ENCODE measurements at places on chromosomes 11 and 22. TPM values are rescaled to one million over a fixed set of nuclear protein-coding genes. Genes with fewer than 3 reads are reported as not detected.

The DCUN1D5 gene
- total RNA-seq = 38.2 TPM

GRCh38 chr22:41672780-41673509 lies 15.7 kb downstream of the SNU13 start:
- DNase-seq = no peak

GRCh38 chr11:88806410-88806809 lies 259.4 kb downstream of the GRM5 start:
- no peak for DNase-seq

DNA sequence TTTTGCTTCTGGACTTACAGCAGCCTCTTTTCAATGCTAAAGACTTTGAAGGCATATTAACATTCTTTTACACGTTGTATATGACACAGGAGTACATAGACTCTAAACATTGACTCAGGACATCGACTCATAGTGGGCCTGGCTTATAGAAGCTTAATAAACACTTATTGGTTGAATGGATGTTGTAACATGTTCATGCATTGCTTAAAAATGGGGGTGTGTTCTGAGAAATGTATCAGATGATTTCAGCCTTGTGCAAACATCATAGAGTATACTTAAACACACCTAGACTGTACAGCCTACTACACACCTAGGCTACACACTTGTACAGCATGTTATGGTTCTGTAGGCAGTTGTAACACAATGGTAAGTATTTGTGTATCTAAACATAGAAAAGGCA lies 17.9 kb downstream of the TTC17 start:
- DNase-seq = no peak

The FAT3 gene
- total RNA-seq = 0.64 TPM

- no peak for DNase-seq
These were observed 32.4 kb upstream of the PDGFB start for GRCh38 chr22:39277142-39277607.

Data from breast epithelium (tissue), 4 donors.